Vagina (tissue), 2 donors: ENCODE measurements at places on chromosomes 11 and 22.

DNA sequence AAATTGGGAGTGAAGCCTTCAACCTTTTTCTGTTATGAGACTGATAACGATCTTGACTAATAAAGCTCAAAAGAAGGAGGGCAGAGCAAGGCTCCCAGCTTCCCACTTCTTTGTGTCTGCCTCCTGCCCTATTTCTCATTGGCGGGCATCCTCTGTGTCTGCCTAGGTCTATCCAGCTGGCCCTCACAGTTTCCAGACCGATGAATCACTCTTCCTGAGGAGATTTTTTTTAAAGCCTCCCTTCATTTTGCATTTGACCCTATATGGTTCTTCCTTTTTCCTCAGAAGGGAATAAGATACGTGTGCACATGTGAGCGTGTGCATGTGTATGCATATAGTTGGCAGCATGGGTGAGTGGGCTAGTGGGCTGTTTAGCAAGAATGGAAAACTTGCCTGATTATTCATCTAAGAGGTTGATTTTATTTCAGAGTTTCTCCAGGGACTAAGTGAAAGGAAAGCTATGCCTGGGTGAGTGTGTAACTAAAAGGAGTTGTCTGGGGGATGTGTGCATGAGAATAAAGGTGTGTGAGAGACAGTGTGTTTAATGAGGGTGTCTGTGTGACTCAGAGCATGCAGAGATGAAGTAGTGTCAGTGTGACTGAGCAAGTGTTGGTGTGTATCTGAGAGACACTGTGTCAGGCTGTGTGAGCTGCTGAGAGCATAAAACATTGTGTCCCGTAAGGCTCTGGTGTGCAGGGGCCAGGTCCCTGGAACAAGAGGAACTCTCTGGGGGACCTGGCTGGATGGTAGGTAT lies 12.2 kb downstream of the PHLDB1 start:
- no peaks in the 10 kb centered on the region for H3K36me3 ChIP-seq
- no peaks in the 10 kb centered on the region for H3K27me3 ChIP-seq
- DNase-seq, result no peak
- H3K27ac ChIP-seq, result peak overlapping the region; percentile 90
- H3K4me3 ChIP-seq, result no peak overlapping the region

DNA sequence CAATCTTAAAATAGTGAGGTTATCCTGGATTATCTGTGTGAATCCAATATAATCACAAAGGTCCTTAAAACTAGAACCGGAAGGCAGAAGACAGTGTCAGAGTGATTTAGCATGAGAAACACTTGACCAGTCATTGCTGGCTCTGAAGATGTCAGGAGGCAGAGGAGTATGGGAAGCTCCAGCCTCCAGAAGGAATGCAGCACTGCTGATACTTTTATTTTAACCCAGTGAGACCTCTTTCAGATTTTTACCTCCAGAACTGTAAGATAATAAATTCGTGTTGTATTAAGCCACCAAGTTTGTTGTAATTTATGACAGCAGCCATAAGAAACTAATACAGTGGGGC lies 134.4 kb upstream of the ZC3H12C start:
- H3K36me3 ChIP-seq, result no peaks in the 10 kb centered on the region
- H3K27ac ChIP-seq, result no peak overlapping the region
- no peaks in the 10 kb centered on the region for H3K27me3 ChIP-seq
- no peaks in the 10 kb centered on the region for H3K4me1 ChIP-seq
- H3K4me3 ChIP-seq, result no peak overlapping the region
- DNase-seq, result no peak

DNA sequence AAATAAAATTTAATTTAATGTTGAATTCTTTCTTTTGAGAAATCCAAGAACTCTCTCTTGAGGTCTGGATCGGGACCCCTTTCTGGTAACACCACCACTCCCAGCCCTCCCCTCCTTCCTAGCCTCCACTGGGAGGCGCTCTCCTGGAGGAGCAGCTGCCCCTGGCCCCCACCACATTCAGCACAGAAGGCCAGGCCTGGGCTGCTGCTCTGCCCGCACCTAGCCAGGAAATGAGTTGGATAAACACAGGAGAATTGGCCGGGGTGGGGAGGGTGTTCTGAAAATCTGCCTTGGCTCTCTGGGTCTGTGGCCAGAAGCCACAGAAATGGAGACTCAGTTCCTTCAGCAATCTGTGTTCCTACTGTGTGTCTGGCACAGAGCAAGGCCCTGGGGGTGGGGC lies 31.2 kb downstream of the C22orf42 start:
- H3K4me3 ChIP-seq, result no peak overlapping the region
- H3K36me3 ChIP-seq, result no peaks in the 10 kb centered on the region
- no peaks in the 10 kb centered on the region for H3K27me3 ChIP-seq
- no peaks in the 10 kb centered on the region for H3K4me1 ChIP-seq
- no peak overlapping the region for H3K27ac ChIP-seq
- DNase-seq, result no peak

DNA sequence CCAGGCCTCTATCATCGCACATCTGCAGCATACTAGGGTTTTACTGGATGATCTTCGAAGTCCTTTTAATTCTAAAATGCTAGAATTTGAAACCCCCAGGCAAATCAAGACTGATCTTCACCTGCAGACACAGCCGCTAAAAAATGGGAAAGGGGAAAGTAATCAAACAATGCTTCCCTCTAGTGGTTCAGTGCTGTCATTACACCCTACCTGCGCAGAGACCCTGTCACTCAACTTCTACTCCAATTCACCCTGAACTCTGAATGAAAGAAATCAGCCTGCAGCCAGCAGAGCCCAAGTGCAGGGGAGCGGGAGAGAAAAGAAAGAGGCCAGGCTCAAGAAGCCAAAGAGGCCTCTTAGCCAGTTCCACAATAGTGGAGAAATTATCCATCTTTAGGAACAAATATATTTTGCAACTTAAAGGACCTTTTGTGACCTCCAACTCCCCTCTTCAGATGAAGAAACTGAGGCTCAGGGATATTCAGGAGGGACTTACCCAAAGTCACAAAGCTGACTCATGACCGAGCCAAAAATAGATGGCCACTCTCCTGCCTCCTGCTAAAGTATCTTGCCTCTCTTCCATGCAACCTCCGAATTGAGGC lies 33.0 kb downstream of the SERGEF start:
- H3K36me3 ChIP-seq, result no peaks in the 10 kb centered on the region
- H3K4me3 ChIP-seq, result no peak overlapping the region
- H3K4me1 ChIP-seq, result peaks cover 3% of the 10 kb centered on the region
- no peak overlapping the region for H3K27ac ChIP-seq

- DNase-seq, result no peak
- no peaks in the 10 kb centered on the region for H3K27me3 ChIP-seq
- peaks cover 19% of the 10 kb centered on the region for H3K4me1 ChIP-seq
- no peaks in the 10 kb centered on the region for H3K36me3 ChIP-seq
- H3K4me3 ChIP-seq, result no peak overlapping the region
These were observed 38.1 kb upstream of the ST14 start for GRCh38 chr11:130121445-130121978.

- no peak for DNase-seq
- H3K36me3 ChIP-seq, result no peaks in the 10 kb centered on the region
- H3K4me1 ChIP-seq, result no peaks in the 10 kb centered on the region
- no peak overlapping the region for H3K4me3 ChIP-seq
These were observed 770.6 kb upstream of the CCDC90B start for GRCh38 chr11:84056653-84057376.

- no peak overlapping the region for H3K4me3 ChIP-seq
- H3K27ac ChIP-seq, result no peak overlapping the region
- H3K27me3 ChIP-seq, result no peaks in the 10 kb centered on the region
- no peak for DNase-seq
- no peaks in the 10 kb centered on the region for H3K36me3 ChIP-seq
These were observed 113.7 kb downstream of the CEP164 start for GRCh38 chr11:117441146-117441975.

GRCh38 chr22:37161443-37161842 lies 11.7 kb upstream of the IL2RB start:
- no peaks in the 10 kb centered on the region for H3K36me3 ChIP-seq
- no peaks in the 10 kb centered on the region for H3K4me1 ChIP-seq
- H3K4me3 ChIP-seq, result no peak overlapping the region
- no peak for DNase-seq

DNA sequence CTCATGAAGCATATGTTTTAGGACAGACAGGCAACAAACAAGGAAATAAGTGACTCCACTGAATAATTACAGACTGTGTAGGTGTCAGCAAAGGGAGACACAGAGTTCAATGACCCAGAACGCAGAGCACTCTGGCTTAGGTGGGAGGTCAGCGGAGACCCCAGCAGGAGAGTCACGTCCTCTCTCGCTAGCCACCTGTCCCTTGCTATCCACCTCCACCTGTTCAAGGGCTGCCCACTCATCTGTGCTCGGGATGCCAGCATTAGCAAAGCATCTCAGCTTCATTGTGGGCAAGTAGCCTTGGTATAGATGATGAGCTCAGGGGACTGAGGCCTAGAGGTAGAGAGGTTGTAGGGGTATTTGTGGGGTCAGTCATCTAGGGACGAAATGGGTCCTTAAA lies 21.8 kb upstream of the ATXN10 start:
- peaks cover 14% of the 10 kb centered on the region for H3K4me1 ChIP-seq
- no peaks in the 10 kb centered on the region for H3K27me3 ChIP-seq
- H3K4me3 ChIP-seq, result no peak overlapping the region
- H3K27ac ChIP-seq, result no peak overlapping the region
- DNase-seq, result no peak
- no peaks in the 10 kb centered on the region for H3K36me3 ChIP-seq

GRCh38 chr22:50174382-50175190 lies 4.1 kb downstream of the PANX2 start:
- H3K4me1 ChIP-seq, result peaks cover 12% of the 10 kb centered on the region
- no peak for DNase-seq
- no peaks in the 10 kb centered on the region for H3K36me3 ChIP-seq
- H3K4me3 ChIP-seq, result no peak overlapping the region

DNA sequence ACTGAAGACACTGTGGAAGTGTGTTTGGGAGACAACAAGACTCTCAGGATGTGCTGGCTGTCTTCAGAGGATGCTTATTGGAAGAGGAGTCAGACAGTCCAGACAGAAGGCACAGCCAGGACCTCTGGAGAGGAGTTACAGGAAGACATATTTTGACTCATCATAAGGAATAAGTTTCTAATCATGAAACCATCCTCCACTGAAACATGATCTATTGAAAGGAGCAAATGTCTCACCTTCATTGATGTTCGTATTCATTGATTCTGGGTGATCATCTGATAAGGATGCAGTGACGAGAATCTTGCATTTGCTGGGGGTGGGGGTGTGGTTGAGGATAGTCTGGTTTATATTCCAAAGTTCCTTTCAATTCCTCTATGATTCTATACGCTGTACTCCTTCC lies 2.5 kb upstream of the CXCR5 start:
- H3K4me1 ChIP-seq, result no peaks in the 10 kb centered on the region
- H3K27me3 ChIP-seq, result no peaks in the 10 kb centered on the region
- H3K27ac ChIP-seq, result no peak overlapping the region
- no peak for DNase-seq
- no peaks in the 10 kb centered on the region for H3K36me3 ChIP-seq

DNA sequence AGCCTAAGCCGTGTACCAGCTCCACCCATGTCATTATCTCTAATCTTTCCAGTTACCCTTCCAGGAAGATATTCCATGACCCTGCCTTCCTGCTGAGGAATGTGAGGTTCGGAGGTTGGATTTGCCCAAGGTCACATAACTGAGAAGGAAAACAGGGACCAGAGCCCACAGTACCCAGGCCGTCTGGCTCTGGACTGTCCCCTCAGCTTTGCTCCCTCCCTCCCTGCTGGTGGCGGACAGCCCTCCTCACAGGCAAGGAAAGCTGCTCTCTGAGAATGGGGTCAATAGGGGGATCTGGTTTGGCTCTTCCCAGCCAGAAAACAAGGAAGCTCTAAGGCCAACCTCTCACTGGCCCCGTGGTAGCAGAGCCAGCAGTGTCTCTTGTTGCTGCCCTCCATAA lies 63.3 kb downstream of the SYN3 start:
- no peak overlapping the region for H3K4me3 ChIP-seq
- peak overlapping the region; percentile 49 for H3K27ac ChIP-seq
- peaks cover 48% of the 10 kb centered on the region for H3K4me1 ChIP-seq
- H3K36me3 ChIP-seq, result no peaks in the 10 kb centered on the region

- no peak overlapping the region for H3K27ac ChIP-seq
- no peak for DNase-seq
- H3K36me3 ChIP-seq, result no peaks in the 10 kb centered on the region
- H3K4me3 ChIP-seq, result no peak overlapping the region
- no peaks in the 10 kb centered on the region for H3K4me1 ChIP-seq
These were observed 57.5 kb upstream of the RBFOX2 start for GRCh38 chr22:36086170-36086490.

DNA sequence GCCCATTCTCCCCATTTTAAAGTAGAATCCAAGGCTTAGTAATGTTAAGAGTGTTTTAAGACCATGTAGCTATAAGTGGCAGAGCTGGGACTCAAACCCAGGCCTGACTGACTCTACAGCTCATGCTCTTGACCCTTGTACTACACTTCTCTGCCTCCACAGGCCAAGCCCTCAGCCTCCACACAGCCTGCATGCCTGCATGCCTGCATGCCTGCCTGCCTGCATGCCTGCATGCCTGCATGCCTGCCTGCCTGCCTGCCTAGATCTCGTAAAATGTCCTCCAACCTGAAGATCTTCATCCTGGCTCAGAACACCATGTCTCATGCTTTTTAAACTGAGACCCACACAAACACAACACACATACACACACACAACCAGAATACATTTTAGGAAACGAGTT lies 18.6 kb downstream of the TBC1D10A start:
- H3K4me1 ChIP-seq, result peaks cover 100% of the 10 kb centered on the region
- H3K36me3 ChIP-seq, result no peaks in the 10 kb centered on the region
- H3K27me3 ChIP-seq, result no peaks in the 10 kb centered on the region
- no peak for DNase-seq
- H3K4me3 ChIP-seq, result no peak overlapping the region
- H3K27ac ChIP-seq, result peak overlapping the region; percentile 87

- no peak for DNase-seq
- H3K27me3 ChIP-seq, result no peaks in the 10 kb centered on the region
- peak overlapping the region; percentile 74 for H3K27ac ChIP-seq
- no peaks in the 10 kb centered on the region for H3K4me1 ChIP-seq
- H3K4me3 ChIP-seq, result peak overlapping the region; percentile 35
These were observed 6.4 kb downstream of the CLMP start for GRCh38 chr11:123188508-123189165.

- no peaks in the 10 kb centered on the region for H3K27me3 ChIP-seq
- DNase-seq, result no peak
- H3K36me3 ChIP-seq, result no peaks in the 10 kb centered on the region
These were observed 780.9 kb downstream of the ETS1 start for GRCh38 chr11:127806501-127806900.
